Mesendoderm (in vitro differentiated cells): ENCODE measurements at places on chromosomes 6 and 20.

GRCh38 chr6:18028332-18028731 is 40.9 kb upstream of the KIF13A start:
- DNase-seq: no peak
- H3K27ac ChIP-seq: no peak overlapping the region
- no peaks in the 10 kb centered on the region for H3K4me1 ChIP-seq
- H3K36me3 ChIP-seq: no peaks in the 10 kb centered on the region
- H3K27me3 ChIP-seq: no peaks in the 10 kb centered on the region

DNA sequence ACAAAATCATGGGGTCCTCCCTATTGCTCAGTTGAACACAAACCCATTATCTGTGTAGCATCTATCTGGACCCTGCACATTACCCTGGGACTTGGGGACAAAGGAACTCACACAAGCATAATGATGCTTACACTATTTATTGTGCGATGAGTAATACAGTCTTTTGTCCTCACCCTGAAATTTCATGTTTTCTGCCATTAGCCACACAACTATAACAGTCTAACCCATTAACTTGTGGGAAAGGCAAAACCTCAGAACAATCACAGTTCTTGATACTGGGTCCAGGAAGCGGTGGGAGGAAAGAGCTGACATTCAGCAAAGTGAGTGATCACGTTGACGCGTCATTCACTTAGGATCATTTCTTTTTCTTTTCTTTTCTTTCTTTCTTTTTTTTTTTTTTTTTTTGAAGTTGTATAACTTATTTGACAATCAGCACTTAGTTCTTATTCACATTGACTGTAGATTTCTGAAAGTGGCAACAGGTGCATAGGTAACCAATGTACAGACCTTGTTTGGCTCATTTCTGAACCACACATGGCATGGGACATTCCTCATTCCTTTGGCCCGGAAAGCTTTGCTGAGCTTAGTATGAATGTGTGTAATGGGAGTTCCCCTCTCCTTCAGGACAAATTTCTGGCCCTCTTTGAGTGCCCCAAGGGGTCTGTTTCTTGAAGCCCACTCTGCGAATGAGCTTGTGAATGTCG is 94.8 kb upstream of the CNKSR3 start:
- no peak overlapping the region for H3K27ac ChIP-seq
- no peaks in the 10 kb centered on the region for H3K27me3 ChIP-seq
- H3K4me3 ChIP-seq: no peak overlapping the region

DNA sequence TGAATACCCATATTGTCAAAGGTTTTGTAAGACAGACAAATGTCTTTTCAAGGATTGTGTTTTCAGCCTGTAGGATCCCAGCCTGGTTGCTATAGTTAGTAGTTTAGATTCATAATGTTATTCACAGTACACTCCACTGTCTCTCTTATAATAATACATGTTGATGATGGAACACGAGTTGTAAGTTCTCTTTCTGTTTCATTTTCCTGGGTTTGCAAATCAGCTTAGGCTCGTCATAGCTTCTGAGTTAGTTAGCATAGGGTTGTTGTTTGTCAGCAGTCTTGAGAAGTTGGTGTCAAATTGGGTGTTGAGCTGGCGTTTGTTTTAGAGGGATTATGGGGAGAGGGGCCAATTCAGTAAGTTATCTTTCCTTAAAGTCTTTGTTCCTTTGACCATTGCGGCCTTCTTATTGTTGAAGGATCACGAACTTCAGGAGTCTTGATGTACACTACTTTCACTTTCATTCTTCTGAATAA is 45.8 kb downstream of the QKI start:
- no peaks in the 10 kb centered on the region for H3K27me3 ChIP-seq
- H3K4me3 ChIP-seq: no peak overlapping the region
- DNase-seq: peak; percentile 71

- DNase-seq: peak; percentile 41
- no peaks in the 10 kb centered on the region for H3K36me3 ChIP-seq
- H3K4me1 ChIP-seq: no peaks in the 10 kb centered on the region
- no peak overlapping the region for H3K4me3 ChIP-seq
- H3K27me3 ChIP-seq: no peaks in the 10 kb centered on the region
These were observed 6.6 kb upstream of the BMP7 start for GRCh38 chr20:57272883-57273535.

DNA sequence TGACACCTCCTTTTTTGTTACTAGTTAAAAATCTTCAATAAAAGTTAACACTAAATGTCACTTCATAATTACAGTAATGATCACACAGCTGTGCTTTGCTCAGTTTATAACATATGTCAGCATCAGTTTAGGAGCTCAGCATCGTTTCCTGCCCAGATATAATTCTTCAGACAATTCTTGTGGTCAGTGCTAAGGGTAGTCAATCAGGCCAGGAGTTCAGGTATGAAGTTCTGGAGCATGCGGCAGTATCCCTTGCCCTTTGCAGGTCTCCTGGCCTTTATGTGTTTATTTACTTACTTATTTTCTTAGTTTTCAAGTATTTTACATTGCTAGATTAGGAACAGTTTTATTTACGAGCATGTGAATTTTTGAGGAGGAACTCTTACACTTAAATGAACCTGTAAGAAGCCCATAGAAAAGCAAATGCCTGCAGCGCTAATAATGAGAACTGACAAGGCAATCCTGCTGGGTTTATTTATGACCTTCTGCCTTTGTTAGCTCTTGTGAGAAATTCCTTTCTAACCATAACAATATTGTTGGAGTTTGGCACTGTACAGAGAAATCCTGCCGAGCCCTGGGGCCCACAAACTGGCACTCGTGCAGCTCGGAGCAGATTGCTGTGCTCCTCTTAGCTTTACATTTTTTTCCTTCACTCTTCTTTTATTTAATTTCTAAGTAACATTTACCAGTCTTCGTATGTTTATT is 252.8 kb downstream of the TMEM242 start:
- no peak for DNase-seq
- H3K27ac ChIP-seq: no peak overlapping the region
- peaks cover 3% of the 10 kb centered on the region for H3K4me1 ChIP-seq
- H3K4me3 ChIP-seq: no peak overlapping the region

DNA sequence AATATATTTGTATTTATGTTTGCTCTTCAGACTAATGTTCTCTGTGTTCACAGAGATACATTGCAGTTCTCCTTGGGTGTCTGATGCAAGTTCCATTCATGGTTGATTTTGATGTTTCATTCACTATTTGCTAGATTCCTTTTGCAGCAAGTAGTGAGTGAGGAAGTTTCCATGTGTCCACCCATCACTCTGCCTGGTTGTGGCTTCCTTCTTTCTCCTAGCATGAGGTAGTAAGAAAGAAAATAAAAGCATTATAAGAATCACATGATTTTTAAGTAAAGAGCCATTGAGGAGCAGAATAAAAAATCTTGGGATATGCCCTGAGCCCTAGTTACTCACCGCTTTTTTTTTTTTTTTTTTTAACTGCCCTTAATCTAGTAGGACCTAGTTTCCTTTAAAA is 8.7 kb downstream of the SASH1 start:
- H3K27me3 ChIP-seq: no peaks in the 10 kb centered on the region

DNA sequence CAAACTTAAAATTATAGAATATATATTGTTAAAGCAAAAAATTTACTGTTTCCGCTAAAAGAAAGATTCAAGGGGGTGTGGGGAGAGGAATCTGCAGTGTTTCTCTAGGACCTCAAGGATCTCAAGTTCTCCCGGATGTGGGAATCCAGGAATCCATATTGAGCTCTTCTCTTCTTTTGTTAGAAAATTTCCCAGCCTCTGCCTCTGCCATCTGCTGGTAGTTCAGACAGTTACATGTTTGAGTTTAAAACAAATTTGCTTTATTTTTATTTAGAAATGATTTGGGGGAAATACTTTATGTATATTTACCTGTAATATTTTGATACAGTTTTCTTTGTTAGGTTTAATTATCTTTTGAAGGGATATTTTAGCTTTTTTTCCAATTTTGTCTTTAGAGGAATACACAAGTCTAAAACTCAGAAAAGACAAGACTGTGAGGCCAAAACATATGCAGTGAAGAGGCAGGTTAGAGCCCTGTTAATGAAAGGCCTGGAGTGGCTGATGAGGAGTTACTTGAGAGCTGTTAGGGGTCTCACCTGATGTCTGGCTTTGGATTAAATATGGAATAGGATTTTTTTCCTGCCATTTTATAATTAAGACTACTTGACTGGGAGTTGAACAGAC is 268.8 kb downstream of the ARID1B start:
- no peak overlapping the region for H3K4me3 ChIP-seq
- no peaks in the 10 kb centered on the region for H3K27me3 ChIP-seq
- H3K4me1 ChIP-seq: peaks cover 2% of the 10 kb centered on the region
- no peaks in the 10 kb centered on the region for H3K36me3 ChIP-seq

DNA sequence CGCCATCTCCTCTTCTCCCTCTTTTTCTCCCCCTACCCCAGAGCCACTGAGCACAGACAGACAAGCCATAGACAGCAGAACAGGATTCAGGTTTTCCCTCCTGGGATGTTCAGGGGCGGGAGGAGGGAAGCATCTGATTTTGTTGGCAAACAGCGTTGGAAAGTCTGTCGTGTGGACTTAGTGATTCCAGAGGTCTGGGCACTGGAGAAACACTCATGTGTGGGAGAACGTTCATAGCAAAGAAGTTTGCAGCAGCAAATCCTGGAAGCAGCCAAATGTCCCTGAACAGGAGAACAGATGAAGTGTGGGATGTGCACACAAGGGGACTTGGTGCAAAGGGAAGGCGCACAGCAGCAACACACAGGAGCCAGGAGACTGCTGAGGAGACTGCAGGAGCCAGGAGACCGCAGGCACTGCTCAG is 264.1 kb upstream of the CDYL start:
- DNase-seq: no peak
- no peaks in the 10 kb centered on the region for H3K4me1 ChIP-seq
- no peak overlapping the region for H3K27ac ChIP-seq
- no peaks in the 10 kb centered on the region for H3K36me3 ChIP-seq
- no peak overlapping the region for H3K4me3 ChIP-seq
- no peaks in the 10 kb centered on the region for H3K27me3 ChIP-seq

DNA sequence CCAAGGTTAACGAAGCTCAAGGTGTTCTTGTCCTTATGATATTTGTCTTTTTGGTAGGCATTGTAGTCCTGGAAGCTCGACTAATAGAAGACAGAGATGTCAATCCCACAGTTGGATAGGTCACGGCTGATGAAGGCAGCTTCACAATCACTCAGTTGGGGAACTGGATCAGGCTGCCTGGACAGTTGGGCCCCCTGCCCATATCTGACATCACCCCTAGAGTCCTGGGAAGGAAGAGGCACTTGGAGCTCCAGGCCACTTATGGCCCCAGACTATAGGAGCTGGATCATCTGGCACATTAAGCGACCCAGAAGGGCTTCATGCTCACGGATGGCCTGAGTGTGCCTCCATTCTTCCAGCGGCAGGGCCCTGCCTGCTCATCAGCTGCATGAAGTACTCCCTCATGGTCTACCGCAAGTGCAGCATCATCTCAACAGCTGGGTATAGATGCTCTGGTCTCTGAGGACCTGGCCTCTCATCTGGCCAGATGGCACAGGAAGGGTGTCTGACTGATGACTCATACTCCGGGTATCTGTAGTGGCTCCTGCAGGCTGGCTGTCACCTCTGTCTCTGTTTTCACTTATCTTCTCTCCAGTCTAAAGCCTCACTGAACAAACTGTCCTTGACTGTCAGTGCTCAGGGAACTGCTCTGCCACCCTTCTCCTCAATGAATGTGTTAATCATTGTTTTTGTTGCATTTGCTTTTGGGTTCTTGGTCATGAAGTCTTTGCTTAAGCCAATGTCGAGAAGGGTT is 29.2 kb upstream of the SSR1 start:
- no peaks in the 10 kb centered on the region for H3K4me1 ChIP-seq
- no peak overlapping the region for H3K27ac ChIP-seq
- H3K36me3 ChIP-seq: no peaks in the 10 kb centered on the region
- no peak overlapping the region for H3K4me3 ChIP-seq
- DNase-seq: peak; percentile 85
- no peaks in the 10 kb centered on the region for H3K27me3 ChIP-seq

GRCh38 chr20:16537918-16538317 is 35.3 kb downstream of the KIF16B start:
- DNase-seq: no peak
- H3K4me1 ChIP-seq: no peaks in the 10 kb centered on the region

- no peak overlapping the region for H3K4me3 ChIP-seq
- no peak for DNase-seq
These were observed 88.2 kb downstream of the HIVEP2 start for GRCh38 chr6:142856624-142857232.

DNA sequence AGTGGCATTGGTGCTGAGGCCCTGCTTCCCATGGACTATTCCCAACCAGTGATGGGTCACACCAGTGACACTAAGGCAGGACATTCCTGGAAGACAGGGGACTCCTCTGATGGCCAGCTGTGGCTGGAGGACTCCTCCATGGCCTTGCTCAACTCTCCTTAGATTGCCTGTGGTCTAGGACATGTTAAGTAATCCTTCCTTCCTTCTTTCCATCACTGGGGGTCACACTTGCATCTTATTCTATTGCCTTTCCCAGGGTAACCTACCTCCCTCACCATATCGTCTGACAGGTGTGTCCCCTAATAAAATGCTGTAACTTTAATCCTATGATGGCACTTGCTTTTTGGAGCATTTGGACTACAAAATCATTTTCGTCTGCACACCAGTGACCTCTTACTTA is 24.5 kb upstream of the HLA-A start:
- no peaks in the 10 kb centered on the region for H3K36me3 ChIP-seq
- peak; percentile 13 for DNase-seq
- no peak overlapping the region for H3K4me3 ChIP-seq
- H3K27ac ChIP-seq: no peak overlapping the region
- H3K4me1 ChIP-seq: no peaks in the 10 kb centered on the region

- no peak overlapping the region for H3K4me3 ChIP-seq
- peaks cover 4% of the 10 kb centered on the region for H3K4me1 ChIP-seq
- no peaks in the 10 kb centered on the region for H3K36me3 ChIP-seq
- no peak overlapping the region for H3K27ac ChIP-seq
- H3K27me3 ChIP-seq: no peaks in the 10 kb centered on the region
These were observed 43.6 kb downstream of the FGD2 start for GRCh38 chr6:37048851-37049757.

DNA sequence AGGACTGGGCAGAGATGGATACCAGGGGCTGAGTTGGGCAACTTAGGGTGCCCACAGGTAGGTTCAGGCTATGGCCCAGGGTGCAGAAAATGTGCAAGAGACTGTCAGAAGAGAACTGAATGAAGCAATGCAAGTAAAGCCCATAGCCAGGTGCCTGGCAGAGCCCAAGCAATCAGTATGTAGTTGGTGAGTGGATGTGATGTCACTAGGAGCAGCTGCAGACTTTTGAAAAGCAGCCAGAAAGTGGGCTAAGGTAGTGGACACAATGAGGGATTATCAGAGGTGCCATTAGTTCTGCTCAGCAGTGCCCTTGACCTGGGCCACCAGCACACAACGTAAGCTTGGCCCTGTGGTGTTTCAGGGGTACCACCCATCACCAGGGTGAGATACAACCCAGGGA is 135.3 kb downstream of the SOBP start:
- no peaks in the 10 kb centered on the region for H3K36me3 ChIP-seq
- H3K4me1 ChIP-seq: no peaks in the 10 kb centered on the region
- DNase-seq: no peak
- no peaks in the 10 kb centered on the region for H3K27me3 ChIP-seq

DNA sequence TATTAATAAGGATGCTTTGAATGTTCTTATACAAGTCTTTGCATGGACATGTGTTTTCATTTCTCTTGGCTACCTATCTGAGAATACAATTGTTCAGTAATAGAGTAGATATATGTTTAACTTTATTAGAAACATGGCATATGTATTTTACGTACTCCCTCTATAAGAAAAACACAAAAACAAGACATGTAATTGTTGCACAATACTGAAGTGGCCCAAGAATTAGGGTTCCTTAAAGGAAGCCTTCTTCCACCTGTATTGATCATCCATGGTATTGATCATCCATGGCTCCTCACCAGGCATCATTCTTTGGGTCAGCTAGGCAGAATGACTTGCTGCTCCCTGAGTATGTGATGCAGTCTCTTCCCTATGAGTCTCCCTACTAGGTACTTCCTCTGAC is 20.2 kb upstream of the HIVEP2 start:
- H3K4me3 ChIP-seq: no peak overlapping the region
- H3K27me3 ChIP-seq: no peaks in the 10 kb centered on the region
- DNase-seq: no peak
- H3K27ac ChIP-seq: no peak overlapping the region
